ENCODE measurements at places on chromosomes 12 and 14.

GRCh38 chr12:78118486-78118885 lies 287.8 kb downstream of the NAV3 start:
- DNase-seq: no peak

DNA sequence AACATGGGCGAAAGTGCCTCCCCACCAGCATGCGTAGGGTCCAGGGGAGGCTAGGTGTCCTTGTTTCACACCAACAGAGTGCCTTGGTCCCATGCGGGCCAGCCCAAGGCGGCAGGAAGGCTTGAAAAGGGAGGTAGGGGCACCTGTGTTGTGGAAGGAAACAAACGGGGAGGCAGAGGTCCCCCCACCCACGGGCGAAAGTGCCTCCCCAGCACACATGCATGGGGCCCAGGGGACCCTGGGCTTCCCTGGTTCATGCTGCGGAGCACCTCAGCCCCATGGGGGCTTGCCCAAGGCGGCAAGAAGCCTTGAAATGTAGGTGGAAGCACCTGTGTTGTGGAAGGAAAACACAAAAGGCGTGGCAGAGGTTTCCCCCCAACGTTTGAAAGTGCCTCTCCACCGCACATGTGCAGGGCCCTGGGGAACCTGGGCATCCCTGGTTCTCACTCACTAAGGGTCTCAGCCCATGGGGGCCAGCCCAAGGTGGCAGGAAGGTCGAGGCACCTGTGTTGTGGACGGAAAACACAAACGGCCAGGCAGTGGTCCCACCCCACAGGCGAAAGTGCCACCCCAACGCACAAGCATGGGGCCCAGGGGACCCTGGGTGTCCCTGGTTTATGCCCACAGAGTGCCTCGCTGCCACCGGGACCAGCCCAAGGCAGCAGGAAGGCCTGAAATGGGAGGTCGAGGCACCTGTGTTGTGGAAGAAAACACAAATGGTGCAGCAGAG lies 374.7 kb downstream of the ALG10 start:
- DNase-seq: no peak

GRCh38 chr12:41289501-41289900 lies 101.4 kb downstream of the PDZRN4 start:
- DNase-seq: no peak

DNA sequence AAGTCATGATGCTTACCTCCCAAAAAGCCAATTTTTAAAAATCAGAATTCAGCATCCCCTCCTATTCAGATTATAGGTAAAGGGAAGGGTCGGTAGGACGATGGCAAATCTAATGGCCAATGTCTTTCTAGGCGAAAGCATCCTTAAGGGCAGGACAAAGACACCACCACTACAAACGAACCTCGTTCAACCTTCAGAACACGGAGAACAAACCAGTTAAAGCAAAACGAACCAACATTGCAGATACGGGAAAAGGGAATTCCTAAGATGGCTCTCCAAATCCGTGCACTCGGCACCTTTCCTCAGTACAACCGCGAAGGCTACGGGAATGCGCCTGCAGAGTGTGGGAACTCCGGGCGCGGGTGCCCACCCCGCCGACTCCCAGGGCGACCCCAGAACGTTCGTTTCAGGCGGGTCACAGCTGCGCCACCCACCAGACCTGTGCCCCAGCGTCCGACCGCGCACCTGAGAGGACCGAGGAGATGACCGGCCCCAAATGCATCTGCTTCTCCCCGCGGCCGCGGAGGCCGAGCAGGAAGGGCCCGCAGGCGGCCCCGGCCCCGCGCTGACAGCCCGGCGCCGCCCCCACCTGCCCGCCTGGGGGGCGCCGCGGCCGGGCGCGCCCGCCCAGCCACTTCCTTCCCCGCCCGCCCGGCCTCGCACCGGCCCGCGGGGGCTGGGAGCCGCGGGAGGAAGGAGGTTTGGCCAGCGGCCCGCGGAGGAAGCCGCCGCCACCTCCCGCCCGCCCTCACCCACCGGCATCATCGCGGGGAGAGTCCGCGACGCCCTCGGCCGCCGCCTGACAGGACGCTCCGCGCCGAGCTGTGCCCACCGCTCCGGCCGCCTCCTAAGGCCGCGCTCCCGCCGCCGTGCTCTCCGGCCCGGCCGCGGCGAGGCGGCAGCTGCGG lies 578 bp downstream of the PPP1R13B start:
- DNase-seq: no peak

- DNase-seq: no peak
Observed at GRCh38 chr12:71626768-71627167, 36.9 kb downstream of the ZFC3H1 start.

DNA sequence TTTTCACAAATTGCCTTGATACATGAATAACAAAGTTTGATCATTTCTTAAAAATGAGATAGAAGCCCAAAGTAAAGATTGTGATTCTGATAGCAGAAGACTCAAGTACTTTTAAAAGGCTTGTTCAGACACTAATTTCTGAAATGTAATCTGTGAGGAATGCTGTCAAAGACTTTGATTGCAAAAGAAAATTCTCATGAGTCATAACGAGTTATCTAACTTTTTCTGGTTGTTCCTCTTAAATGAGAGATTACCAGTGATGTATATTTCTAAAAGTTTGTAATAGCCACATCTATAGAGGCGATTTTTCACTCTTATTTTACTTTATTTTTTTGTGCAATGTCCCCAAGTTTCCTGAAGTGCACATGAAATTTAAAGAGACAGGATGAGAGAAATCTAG lies 7.0 kb downstream of the PYGL start:
- no peak for DNase-seq

DNA sequence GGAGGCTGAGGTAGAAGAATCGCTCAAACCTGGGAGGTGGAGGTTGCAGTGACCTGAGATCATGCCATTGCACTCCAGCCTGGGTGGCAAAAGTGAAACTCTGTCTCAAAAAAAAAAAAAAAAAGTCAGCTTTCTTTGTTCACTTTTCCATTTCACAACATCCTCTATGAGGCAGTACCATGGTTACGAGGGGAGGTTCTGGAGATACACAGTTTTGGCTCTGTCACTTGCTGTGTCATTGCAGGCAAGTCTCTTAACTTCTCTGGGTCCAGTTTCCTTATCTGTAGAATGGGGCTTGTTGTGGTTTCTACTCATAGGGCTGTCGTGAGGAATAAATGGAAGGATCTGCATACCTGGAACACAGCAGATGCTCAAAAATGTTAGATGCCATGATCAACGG lies 75.6 kb upstream of the SLC24A4 start:
- no peak for DNase-seq

DNA sequence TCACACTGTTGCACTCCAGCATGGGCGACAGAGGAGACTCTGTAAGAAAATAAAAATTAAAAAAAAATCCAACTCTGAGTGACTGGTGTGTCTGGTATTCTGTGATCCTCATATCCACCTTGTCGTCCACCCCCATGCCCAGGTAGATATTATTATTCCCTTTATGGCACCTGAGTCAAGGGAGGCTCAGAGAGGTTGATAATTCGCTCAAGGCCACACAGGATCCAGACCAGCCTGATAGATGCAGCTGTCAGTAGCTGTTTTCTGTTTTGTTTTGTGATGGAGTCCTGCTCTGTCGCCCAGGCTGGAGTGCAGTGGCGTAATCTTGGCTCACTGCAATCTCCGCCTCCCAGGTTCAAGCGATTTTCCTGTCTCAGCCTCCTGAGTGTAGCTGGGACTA lies 14.8 kb upstream of the FAM222A start:
- no peak for DNase-seq

DNA sequence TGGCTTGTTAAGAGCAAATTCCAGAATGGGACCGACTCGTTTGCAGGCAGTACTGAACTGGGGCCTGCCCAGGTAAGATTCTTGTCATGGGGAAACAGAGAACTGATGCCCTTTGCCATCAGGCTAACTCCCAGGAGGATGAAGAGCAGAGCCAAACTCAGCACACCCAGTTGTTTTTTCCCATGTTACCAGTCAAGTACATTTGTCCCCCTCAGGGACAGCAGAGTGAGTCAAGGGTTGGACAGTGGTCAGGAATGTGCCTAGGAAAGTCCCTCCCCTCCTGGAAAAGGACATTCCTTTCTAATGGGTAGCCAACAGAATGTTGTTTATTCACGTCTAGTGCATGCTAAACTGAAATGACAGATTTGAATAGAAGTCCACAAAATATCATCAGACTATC lies 1.6 kb downstream of the ART4 start:
- DNase-seq: no peak

- no peak for DNase-seq
Observed at GRCh38 chr12:24561882-24562770, 386.8 kb downstream of the BCAT1 start.

DNA sequence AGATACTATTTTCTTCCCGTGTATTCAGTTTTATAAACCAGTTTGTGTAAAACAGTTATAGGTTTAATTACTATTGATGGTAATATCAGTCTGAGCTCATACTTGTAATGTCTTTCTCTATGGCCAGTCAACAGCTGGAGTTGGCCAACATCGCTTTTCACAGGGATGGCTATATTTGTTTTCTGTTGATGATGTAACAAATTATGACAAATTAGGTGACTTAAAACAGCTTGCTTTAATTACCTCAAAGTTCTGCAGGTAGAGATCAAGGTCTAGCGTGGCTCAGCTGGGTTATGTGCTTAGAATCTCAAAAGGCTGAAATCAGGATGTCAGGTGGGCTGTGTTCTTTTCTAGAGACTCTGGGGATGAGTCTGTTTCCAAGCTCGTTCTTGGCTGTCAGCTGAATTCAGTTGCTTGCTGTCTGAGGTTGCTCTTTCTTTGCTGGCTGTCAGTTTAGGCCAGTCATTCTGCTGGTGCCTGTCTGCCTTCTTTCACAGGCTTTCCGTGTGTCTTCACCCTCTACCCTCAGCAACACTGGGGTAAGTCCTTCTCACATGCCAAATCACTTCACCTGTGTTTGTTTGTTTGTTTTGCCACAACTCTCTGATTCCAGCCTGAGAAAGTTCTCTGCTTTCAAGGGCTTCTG lies 370.2 kb upstream of the E2F7 start:
- no peak for DNase-seq
